ENCODE measurements at places on chromosomes 6 and 20.
A peak's percentile ranks its signal among the peaks of the same experiment; 100 is the strongest.

GRCh38 chr6:98137391-98137790 lies 697.0 kb upstream of the POU3F2 start:
- no peaks in the 10 kb centered on the region for H3K27me3 ChIP-seq
- H3K4me3 ChIP-seq, result no peak overlapping the region
- DNase-seq, result no peak
- no peak overlapping the region for H3K27ac ChIP-seq
- H3K36me3 ChIP-seq, result no peaks in the 10 kb centered on the region

DNA sequence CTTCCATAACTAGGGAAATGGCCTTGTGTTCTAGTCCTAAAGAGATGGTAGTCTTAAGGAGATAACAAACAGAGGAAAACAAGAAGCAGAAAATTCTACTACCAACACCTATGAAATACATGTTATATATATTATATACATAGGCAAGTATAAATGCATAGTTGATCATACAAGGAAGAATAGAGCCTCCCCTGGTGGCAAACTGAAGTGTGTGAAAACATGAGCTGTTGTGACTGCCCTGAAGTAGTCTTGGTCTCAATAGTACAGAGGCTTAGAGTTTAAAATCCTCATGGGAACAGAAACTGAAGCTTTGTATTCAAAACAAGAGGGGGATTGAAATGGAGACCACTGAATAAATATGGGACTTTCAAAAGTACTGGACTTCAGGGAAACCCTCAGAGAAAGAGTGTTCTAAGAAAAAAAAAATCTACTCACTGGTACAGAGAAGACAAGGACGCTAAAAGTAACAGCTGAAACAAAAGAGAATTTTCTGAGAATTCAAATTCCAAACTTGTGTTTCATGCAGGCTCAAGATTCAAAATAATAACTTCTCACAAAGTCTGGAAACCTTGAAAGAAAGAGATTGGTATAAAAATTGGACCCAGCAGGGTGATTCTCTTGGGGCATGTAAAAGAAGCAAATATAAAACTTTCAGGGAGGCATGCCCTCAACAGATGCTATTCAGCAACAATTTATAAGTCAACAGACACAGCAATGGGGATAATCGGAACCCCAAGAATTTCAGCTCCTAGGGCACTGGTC lies 59.7 kb upstream of the SAMD3 start:
- H3K4me3 ChIP-seq, result no peak overlapping the region
- no peaks in the 10 kb centered on the region for H3K27me3 ChIP-seq
- DNase-seq, result no peak
- H3K27ac ChIP-seq, result no peak overlapping the region
- no peaks in the 10 kb centered on the region for H3K36me3 ChIP-seq

DNA sequence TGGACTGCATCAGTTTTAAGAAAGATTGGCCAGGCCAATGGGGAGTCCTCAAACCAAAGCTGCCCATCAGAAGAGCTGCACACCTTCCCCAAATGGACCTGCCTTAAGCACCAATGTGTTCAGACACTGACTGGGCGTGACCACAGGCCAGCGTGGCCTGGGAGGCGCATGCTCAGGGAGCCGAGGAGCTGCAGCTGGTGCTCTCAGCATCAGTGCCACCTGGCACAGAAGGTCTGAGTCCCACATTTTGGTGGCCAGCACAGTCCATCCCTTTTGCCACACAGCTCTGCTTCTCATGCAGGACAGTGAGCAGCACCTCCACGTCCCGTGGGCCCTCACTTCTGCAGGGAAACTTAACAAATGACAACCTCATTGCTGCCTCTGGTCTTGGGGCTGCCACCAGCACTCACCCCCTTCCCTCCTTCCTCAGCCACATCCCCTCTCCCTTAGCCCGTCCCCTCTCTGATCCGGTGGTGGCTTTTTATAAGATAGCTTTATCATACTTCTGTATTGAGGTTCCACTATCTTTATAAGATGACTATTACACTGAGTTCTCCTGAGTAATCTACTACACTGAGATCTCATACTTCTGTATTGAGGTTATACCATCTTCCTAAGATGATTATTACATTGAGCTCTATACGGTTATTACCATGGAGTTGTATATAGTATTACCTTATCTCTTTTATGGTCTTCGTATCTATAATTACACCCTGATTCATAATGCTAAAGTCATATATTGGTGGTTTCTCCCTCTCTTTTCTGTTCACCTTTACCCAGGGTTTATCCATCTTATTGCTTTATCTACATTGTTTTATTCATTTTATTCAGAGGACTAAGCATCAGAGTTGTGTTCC lies 109.1 kb downstream of the TOX2 start:
- no peak for DNase-seq
- H3K27me3 ChIP-seq, result peaks cover 8% of the 10 kb centered on the region
- H3K4me3 ChIP-seq, result no peak overlapping the region
- H3K27ac ChIP-seq, result no peak overlapping the region

DNA sequence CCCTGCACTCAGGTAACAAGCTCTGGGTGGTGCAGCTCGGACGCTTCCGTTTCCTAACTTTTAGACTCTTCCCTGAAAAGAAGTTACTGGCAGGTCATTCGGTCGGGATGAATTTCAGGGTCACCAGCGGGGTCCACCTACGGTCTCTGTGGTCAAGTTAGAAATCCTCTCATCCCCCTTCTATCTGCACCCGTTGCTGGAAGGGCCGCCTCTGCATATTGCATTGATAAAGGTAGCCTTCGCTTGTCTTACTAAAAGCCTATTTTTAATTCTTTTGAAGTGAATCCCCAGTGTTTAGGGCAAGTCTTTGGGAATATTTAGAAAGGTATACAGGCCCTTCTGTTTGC lies 47.3 kb downstream of the LRRN4 start:
- H3K4me1 ChIP-seq, result peaks cover 20% of the 10 kb centered on the region
- peak overlapping the region; percentile 93 for H3K27ac ChIP-seq
- no peaks in the 10 kb centered on the region for H3K27me3 ChIP-seq
- H3K4me3 ChIP-seq, result peak overlapping the region; percentile 87
- H3K36me3 ChIP-seq, result peaks cover 20% of the 10 kb centered on the region
- no peak for DNase-seq

- no peak for DNase-seq
- H3K4me1 ChIP-seq, result no peaks in the 10 kb centered on the region
- no peaks in the 10 kb centered on the region for H3K27me3 ChIP-seq
- no peaks in the 10 kb centered on the region for H3K36me3 ChIP-seq
- H3K27ac ChIP-seq, result peak overlapping the region; percentile 6
- no peak overlapping the region for H3K4me3 ChIP-seq
These were observed 38.3 kb downstream of the HECA start for GRCh38 chr6:139173172-139173571.

- DNase-seq, result no peak
- H3K4me3 ChIP-seq, result peak overlapping the region; percentile 95
- H3K27ac ChIP-seq, result peak overlapping the region; percentile 90
- H3K27me3 ChIP-seq, result no peaks in the 10 kb centered on the region
- H3K36me3 ChIP-seq, result no peaks in the 10 kb centered on the region
These were observed 1.8 kb downstream of the RRAGD start for GRCh38 chr6:89410231-89410761.

DNA sequence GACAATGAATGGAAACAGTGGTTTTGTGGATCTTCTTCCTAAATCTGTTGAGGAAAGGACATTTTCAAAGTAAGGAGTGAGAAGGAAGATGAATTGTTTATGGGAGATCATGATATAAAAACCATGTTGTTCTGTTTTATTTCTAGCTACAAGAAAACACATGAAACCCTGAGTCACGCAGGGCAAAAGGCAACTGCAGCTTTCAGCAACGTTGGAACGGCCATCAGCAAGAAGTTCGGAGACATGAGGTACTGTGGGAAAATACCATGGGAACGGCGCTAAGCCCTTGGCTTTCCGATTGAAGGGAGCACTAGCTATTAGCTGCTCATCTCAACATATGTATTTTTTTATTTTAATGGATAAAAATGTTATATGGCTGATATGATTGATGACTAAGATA lies 53.6 kb downstream of the HDDC2 start:
- H3K27me3 ChIP-seq, result no peaks in the 10 kb centered on the region
- no peak overlapping the region for H3K27ac ChIP-seq
- no peak overlapping the region for H3K4me3 ChIP-seq
- H3K4me1 ChIP-seq, result peaks cover 17% of the 10 kb centered on the region

DNA sequence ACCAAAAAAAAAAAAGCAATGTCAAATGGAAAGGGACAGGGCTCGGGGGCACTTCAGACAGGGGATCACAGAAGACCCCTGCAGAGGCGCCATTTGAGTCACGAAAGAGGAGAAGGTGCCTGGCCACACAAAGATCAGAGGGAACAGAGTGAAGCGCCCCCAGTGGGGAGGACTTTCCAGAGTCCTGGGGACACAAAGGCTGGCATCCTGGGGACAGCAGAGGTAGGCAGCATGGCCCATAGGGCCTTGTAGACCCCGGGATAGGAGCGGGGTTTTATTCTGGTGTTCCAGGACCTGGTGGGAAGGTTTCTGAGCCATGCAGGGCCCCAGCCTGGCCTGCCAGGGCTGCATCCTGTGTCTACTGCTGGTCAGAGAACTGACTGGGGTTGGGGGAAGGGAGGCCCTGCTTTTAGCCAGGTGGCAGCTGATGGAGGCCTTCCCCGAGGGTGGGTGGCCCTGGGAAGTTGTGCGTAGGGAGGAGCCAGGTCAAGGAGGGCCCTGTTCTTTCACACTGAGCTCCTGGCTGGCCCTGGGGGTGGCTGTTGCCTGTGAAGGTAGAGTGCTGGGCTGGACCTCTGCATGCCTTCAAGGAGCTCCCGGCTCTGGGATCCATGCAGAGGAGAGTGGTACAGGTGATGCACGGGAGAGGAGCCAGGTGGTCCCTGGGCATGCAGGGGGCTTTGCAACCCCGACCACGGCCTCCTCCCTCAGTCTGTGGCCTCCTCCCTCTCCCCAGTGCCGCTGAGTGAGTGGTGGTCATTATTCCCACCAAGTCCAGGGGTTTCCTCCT lies 117.9 kb downstream of the CDH4 start:
- no peaks in the 10 kb centered on the region for H3K4me1 ChIP-seq
- no peaks in the 10 kb centered on the region for H3K27me3 ChIP-seq
- no peaks in the 10 kb centered on the region for H3K36me3 ChIP-seq
- no peak for DNase-seq

GRCh38 chr6:27617046-27617687 lies 144.3 kb upstream of the ZNF184 start:
- H3K36me3 ChIP-seq, result no peaks in the 10 kb centered on the region
- H3K27me3 ChIP-seq, result no peaks in the 10 kb centered on the region
- H3K4me1 ChIP-seq, result no peaks in the 10 kb centered on the region
- no peak overlapping the region for H3K27ac ChIP-seq
- no peak for DNase-seq

All from esophagus squamous epithelium (tissue), 5 donors.